Anterior cingulate cortex (tissue), 58 donors: ENCODE measurements at places on chromosomes 1 and 21.

- no peak for DNase-seq
Measured at GRCh38 chr1:80915491-80915890, 885.2 kb upstream of the ADGRL2 start.

DNA sequence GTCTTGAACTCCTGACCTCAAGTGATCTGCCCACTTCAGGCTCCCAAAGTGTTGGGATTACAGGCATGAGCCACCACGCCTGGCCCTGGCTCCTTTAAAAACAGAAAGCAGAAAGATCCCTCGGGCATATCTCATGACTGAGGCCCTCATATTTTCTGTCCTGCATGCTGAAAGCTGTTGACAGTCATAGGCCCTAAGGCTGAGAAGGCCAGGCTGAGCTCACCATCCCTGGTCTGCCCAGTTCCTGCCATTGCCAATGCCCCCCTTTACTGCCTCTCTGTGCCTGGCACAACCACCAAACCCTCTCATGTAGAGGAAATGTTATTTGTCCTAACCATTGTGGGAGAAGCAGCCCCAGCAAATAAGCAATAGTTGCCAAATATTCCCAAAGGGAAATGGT is 12.7 kb downstream of the CD34 start:
- DNase-seq, result no peak

- no peak for DNase-seq
Measured at GRCh38 chr21:42063571-42064521, 7.3 kb upstream of the UMODL1 start.

GRCh38 chr1:208848854-208849253 is 604.7 kb upstream of the PLXNA2 start:
- no peak for DNase-seq

GRCh38 chr1:25583519-25584370 is 32.8 kb upstream of the MAN1C1 start:
- no peak for DNase-seq

DNA sequence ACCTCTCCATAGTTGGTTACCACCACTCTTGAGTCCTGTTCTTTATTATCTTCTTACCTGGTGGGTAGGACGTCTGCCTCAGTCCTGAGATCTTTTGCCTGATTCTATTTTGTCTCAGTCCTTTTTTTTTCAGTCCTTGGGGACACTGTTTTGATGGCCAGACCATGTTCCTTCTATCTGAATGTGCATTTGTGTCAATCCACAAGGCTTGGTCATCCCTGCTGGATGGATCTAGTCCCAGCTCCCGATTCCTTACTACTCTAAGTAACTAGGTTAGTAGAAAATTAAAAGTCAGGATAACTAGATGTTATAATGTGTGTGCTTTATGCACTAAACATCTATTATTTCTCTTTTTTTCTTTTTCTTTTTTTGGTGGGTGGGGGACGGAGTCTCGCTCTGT is 28.1 kb upstream of the AK4 start:
- DNase-seq, result no peak

DNA sequence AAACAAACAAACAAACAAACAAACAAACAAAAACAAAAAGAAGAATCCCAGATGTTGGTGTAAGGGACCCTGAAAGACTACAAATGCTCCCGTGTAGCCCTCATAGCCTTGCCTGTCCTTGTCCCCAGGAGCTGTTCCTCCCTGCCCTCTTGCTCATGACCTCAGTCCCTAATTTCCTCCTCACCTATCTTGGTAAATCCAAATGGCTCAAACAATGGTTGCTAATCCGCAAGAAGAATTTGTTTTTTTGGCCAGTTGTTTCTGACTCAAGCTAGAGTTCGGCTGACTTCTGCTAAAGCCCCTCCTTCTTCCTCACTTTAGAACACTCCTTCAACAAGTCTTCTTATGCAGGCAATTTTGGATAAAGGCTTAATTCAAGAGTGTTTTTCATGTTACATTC is 15.6 kb downstream of the LCA5L start:
- DNase-seq, result no peak

DNA sequence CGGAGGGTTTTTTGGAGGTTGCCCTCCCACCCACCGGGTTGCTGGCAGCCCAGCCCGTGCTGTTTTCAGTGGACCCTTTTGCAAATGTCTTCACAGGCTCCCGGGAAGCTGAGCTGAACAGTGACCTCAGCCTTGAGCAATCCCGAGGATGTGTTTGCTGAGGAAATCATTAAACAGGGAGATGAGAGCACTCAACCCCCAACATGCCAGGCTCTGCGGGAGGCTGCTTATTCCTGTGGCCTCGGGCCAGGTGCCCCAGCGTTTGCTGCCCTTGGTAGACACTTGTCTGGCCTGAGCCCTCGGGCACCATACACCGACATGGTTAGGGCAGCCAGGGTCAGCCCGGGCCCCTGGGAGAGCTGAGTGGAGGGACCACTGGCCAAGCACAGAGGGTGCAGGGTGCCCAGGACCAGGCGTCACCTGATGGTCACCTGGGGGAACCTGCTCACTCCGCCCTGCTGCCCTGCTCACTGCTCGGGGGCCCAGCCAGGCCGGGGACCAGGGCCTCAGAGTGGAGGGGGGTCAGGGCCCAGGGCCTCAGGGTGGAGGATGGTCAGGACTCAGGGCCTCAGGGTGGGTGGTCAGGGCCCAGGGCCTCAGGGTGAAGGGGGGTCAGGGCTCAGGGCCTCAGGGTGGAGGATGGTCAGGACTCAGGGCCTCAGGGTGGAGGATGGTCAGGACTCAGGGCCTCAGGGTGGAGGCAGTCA is 42.5 kb upstream of the POFUT2 start:
- no peak for DNase-seq

DNA sequence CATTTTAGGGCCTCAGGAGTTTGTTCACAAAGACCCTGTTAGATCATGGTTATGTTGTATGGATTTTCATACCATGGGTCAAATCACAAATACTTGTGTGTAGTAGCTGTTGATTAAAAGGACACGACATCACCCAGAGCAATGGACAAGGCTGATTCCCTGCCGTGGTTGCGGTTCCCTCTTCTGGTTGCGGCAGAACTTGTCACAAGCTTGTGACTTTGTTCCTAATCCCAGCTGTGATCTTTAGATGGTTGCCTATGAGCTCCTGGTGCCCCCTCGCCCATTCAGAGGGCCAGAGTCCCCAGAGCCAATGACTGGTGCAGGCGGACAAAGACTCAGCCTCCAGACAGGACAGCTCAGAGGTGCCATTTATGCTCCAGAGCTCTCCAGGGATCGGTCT is 11.8 kb upstream of the SDHB start:
- DNase-seq, result no peak

- DNase-seq, result no peak
Measured at GRCh38 chr1:152745289-152745704, 12.5 kb upstream of the KPRP start.

- no peak for DNase-seq
Measured at GRCh38 chr1:218813237-218813636, 360.4 kb upstream of the LYPLAL1 start.

DNA sequence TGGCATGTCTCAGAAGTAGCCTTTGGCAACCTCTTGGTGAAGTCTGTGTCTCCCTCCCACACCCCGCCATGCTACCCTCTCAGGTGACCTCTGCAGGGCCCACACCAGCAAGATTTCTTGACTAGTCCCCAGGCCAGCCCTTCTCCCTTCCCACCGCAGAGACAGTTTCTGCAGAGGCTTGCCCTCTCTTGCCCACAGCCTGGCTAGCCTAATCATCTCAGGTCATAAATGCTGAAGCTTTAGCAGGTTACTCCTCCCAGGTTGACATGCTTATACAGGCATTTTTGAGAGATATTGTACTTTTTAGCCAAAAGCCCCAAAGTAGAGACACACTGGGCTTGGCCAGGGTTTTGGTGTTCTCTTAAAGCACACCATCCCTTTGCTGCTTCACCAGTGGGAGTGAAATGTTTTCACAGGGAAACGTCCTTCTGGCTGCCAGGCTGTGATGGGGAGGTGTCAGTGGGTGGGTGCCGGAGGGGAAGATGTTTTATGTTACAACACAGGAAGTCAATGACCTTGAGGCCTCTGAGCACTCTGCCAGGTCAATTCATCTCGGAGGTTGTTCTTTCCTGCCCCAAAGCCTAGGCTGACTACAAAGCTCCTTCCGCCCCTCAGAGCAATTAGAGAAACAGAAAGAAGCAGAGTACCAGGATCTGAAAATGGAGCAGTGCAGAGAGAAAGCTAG is 58.5 kb downstream of the STYXL2 start:
- DNase-seq, result no peak
